NCI-H1930 (cell line): ENCODE measurements at places on chromosomes 5 and 9.

DNA sequence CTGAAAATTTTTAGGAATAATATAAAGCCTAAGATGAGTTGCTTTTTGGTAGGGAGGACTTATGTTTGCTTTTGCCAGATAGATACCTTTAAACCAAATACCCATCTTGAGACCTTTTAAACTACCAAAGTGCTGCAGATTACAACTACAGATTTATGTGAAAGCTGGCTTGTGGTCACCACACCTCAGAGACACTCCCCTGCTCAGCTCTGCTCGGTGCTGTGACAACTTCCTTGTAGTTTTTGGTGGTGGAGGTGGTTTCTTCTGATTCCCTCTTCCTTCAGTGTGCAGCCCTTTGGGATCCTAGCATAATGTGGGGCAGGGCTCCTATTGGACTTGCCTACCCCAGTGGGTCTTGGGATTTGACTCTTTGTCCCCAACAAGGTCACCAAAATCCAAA, 29.2 kb downstream of the GARNL3 start:
- no peak for DNase-seq

DNA sequence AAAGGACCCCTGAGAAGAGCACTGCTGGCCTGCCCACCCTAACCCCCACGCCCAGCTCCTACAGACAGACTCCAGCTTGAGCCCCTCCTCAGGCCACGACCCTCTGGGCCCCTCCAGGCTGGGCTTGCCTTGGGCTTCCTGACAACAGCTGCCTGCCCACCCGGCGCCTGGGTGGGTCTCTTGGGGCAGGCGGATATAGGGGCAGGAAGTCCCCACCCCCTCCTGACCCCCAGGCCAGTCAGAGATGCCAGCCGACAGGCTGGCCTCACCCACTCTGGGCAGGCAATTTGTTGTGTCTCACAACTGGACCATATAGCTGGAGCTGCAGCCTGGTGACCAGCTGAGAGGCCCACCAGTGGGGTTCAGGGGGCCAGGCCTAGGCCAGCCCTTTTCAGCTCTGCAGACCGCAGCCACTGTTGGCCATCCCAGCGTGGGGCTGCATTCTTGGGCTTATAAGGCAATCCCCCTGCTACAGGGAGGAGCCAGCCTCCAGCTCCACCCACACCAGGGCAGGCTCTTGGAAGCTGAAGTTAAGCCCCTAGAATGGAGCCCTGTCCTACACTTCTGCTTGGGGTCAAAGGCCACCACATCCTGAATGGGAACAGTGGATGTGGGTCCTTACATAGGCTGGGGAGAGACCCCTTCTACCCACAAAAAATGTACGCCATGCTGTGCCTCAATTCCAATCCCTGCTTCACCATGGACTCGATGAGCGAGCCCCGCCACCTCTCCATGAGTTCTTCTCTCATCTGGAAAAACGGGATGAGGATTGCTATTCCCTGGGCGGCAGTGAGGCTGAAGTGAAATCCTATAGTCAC, 2.0 kb downstream of the PDLIM7 start:
- DNase-seq, result no peak

GRCh38 chr5:112475747-112476365, 56.8 kb upstream of the EPB41L4A start:
- DNase-seq, result no peak

DNA sequence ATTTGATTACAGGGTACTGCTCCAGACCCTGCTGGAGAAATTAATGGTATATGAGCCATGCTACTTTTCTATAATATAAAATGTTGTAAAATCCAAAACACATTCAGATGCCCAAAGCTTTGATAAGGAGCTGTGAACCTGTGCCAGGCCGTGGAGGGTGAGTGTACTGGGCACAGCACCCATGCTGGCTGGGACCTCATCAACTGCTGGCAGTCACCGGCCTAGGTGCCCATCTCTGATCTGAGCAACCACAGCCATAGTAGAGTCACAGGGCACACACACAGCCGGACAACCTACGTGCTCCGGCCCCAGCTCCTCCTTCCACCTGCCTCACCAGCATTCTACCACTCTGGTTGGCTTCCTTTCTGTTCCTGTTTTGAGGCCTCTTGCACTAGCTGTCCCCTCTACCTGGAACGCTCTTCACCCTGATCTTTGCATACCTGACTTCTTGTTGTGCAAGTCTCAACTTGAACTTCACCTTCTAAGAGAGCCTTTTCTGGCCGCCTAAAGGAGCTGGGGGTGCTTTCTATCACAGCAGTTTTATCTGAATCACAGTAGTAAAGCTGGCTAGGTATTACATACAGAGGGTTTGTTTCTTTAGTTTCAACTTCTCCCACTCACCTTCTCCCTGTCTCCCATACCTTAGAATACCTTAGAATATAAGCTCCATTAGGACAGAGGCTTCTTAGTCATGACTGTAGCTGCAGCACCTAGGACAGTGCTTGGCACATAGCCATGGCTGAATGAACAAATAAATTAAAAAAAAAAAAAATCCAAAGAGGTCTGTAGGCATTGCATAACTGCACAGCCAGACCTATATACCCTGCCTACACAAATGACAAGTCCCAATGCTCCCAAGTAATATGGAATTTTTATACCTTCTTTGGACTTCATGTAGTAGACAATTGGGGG, 51.7 kb downstream of the MED27 start:
- no peak for DNase-seq

DNA sequence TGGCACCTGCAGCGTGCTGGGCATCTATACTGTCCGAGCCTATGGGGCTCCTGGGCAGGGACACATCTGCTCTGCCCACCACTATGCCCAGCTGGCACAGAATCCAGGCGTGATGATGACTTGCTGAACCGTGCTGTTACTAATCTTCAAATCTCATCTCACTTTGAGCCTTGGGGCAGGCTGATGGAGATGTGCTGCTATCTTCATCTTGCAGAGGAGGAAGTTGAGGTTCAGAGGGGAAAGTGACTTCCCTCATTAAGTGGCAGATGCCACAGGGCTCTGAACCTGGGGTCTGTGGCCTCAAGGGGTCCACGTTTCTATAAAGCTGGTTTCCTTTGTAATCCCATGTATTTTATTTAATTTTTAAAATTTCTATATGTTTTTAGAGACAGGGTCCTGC, 4.7 kb downstream of the SLC2A6 start:
- no peak for DNase-seq

DNA sequence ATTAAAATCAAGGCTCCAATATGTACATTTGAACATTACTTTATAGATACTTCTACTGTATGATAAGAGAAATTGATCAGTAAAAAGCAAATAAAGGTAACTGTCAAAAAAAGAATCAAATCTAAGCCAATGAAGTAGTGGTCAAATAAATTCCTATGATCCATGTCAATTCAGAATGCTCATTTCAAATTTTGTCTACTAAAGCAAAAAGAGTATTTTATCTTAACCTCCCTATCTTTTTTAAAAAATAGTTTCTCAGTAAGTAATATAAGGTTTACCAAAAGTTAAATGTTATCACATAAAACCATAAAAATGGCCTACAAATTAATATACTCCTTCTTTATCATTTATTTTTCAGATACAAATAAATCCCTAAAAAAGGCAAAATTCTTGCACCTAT, 165.9 kb downstream of the AGTPBP1 start:
- no peak for DNase-seq

GRCh38 chr9:75451505-75451904, 363.2 kb downstream of the OSTF1 start:
- no peak for DNase-seq

DNA sequence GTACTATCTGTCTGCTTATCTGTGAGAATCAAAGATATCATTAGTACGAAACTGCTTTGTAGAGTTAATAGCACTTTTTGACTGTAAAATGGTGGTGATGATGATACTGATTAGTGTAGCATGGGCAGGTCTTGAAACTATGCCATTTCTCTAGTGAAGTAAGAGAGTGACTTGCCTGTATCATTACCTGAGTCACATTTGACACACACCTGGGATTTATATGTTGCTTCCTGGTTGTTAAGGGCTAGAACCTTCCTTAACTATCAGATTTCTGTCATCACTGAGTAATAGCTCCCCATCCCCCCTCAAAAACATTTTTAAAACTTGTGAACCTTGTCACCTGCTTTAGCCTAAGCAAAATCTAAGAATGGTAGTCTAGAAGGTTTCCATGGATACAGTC, 135.6 kb upstream of the RORB start:
- no peak for DNase-seq
